ENCODE measurements at places on chromosomes 2 and 18.

- no peak for DNase-seq
Observed at GRCh38 chr2:119657466-119658145, 21.4 kb upstream of the TMEM177 start.

- DNase-seq: no peak
Observed at GRCh38 chr18:37265382-37265781, 300.2 kb downstream of the CELF4 start.

GRCh38 chr2:23691565-23691964, 235.4 kb downstream of the ATAD2B start:
- no peak for DNase-seq

DNA sequence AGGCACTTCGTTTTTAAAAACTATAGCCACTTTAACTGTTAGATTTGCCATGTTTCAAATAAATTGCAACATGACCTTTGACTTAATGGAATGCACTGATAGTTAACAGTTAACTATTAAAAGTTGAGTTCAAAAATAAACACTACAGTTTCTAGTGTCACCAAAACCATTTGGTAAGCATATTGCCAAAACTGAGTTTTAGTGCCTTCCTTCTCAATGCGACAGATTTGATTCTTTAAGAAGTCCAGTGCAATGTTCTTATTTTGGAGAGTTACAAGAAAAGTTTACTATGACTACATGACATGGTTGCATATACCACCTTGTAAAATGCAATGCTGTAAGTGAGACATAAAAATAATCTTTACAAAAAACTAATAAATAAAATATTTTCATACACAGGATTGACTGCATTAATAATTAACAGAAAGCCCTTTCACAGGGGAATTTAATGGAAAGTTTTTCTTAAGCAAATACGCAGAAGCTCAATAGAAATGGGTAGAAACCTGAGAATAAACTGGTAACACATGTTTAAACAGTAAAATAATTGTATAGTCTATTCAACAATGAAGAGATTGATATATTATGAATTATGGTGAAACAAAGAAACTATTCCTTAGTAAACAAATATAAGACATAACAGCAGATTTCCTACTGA, 53.8 kb downstream of the GRB14 start:
- no peak for DNase-seq

DNA sequence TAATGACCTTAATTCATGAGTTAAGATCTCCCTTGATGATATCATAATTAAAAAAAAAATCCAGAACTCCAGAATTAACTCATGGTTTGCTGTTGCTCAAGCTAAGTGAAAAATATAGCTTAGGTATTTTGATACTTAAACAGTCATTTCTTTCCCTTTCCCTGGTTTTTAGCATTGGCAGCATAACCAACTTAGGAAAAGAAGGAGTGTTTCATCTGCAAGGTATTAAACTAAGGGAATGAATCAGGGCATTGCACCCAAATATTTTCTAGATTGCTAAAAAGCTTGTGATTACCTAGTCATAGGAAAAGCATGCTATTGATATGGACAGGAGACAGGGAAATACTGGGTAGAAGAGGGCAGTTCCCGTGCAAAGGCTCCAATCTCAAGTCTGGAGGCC, 207.2 kb downstream of the LRP1B start:
- no peak for DNase-seq

DNA sequence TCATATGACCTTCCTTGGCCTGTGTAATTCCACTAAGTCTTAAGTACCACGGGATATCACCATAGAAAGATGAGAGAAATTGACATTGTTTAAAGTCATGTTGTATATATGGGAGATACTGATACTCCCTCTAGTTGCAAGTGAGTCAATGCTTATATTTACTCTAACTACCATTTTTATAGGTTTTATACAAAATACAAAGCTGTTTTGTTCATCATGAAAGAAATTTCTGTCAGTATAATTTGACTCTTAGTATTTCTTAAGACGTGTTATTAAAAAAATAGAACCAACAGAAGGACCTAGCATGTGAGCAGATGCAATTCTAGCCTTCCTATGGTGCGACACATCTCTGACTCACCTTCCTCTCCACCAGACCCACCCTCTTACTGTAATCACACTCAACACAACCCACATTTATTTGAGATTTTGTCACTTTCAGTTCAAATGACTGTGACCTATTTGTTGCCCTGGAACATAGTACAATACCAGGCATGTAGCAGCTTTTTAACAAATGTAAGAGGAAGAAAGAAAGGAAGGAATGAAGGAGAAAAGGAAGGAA, 453.1 kb downstream of the CMPK2 start:
- DNase-seq: no peak

- no peak for DNase-seq
Observed at GRCh38 chr18:32160547-32160946, 29.3 kb upstream of the MEP1B start.

GRCh38 chr2:159149747-159150146, 136.8 kb downstream of the WDSUB1 start:
- DNase-seq: no peak

GRCh38 chr2:130251873-130252620, 53.8 kb upstream of the TUBA3E start:
- no peak for DNase-seq

- no peak for DNase-seq
Observed at GRCh38 chr2:16202266-16203020, 262.1 kb downstream of the MYCN start.

DNA sequence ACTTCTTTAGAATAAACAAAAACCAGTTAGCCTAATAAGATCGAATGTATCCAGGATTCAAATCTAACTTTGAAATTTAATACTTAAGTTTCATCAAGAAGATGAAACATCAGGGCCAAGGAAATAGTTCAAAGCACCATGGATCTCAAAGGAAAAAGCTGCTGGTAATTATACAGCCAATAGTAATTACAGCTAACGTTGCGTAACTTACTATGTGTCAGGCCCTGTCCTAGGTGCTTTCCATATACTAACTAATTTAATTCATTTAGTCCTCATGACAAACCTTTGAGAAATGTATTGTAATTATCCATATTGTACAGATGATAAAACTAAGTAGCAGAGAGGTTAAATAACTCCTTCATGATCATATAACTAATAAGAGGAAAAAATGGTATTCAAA, 598.6 kb downstream of the NYAP2 start:
- DNase-seq: no peak

DNA sequence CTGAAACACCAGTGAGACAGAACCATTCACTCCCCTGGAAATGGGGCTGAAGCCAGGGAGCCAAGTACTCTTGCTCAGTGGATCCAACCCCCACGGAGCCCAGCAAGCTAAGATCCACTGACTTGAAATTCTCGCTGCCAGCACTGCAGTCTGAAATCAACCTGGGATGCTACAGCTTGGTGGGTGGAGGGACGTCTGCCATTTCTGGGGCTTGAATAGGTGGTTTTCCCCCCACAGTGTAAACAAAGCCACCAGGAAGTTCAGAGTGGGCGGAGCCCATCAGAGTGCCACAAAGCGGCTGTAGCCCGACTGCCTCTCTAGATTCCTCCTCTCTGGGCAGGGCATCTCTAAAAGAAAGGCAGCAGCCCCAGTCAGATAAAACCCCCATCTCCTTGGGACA, 292.8 kb downstream of the LNPK start:
- no peak for DNase-seq

GRCh38 chr2:64203858-64204632, 59.8 kb upstream of the PELI1 start:
- DNase-seq: no peak

GRCh38 chr2:166373951-166374350, 1.8 kb downstream of the SCN9A start:
- peak; percentile 63 for DNase-seq

- no peak for DNase-seq
Observed at GRCh38 chr2:218833023-218833609, 1.5 kb upstream of the PRKAG3 start.

DNA sequence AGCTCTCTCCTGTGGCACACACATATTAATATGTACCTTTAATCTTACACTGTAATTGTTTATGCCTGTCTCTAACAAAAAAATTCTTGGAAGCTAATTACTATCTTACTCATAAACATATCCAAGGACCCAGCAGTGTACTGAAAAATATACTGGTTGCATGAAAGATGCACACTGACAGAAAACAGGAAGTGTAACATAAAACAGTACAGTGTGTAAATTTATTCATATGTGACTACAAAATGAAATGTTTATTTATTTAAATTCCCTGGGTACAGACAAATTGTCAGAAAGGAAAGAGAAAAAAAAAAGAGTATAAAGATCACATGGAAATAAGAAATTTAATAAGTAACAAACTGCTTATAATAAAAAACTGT, 28.5 kb downstream of the TMEM131 start:
- DNase-seq: no peak

GRCh38 chr2:60002183-60002867, 551.1 kb downstream of the BCL11A start:
- no peak for DNase-seq

DNA sequence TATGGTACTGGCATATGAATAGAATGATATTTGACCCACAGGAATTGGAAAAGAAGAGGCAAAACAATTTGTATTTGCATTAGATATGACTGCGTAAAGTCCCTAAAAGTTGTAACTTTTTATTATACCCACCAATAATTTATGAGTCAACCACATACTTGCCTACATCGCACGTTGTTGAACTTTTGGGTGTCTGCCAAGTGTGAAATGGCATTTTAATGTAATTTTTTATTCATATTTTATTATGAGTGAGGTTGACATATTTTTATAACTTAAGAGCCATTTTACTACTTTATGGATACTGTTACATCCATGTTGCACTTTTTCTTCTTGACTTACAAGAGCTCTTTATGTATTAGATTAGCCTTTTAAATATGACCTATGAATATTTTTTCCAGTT, 4.6 kb downstream of the DSC2 start:
- no peak for DNase-seq

GRCh38 chr2:147479358-147479757, 365.5 kb upstream of the ACVR2A start:
- no peak for DNase-seq

- DNase-seq: no peak
Observed at GRCh38 chr2:60152226-60152833, 401.1 kb downstream of the BCL11A start.

DNA sequence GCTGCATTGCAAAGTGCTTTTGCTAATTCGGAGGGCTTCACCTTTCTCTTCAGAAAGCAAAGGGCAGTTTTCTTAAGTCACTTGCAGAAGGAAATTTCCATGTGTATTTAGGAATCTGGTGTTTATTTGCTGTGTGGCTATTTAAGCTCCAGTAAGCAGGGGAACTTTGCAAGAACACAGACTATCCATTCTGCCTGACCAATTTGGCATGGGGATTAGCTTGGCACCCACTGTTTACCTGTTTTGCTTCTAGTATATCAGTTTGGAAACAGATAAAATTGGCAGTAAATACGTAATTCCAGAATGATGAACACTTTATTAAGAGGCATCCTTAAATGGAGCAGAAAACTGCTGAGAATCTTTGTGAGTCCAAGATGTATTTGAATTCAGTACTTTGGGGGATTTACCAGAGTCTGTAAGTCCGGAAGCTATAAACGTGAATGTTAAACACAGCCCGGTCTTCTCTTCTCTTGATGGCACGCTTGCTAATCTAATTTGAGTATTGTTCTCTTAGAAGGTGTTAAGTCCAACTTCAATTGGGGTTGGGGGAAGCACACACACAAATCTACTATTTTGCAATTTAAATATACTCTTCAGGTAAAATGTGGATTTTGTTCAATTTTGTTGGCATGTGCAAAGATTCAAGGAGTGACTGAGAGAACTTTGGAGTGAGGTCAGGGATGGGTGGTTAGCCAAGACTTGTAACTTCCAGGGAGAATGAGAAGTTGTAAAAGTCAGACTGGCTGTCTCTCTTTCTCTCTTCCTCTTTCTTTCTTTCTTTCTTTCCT, 650 bp downstream of the ACKR3 start:
- DNase-seq: no peak

DNA sequence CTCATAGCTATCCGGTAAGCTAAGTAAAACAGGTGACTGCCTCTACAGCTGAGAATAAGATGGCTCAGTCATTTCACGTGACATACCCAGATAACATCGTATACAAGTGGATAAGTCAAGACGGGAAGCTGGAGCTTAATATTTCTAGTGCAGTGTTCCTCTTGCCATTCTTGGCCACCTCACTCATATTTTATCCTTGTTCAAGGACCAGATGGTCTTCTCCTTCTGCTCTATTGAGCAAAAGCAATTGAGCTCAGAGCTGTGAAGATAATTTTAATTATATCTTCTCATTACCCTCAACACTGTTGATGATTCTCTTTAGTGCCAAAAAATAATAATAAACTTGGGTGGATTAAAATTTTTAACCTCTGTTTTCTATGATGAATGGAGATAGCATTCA, 201.1 kb downstream of the DCC start:
- peak; percentile 16 for DNase-seq

GRCh38 chr2:128196026-128196425, 105.0 kb downstream of the UGGT1 start:
- DNase-seq: no peak

DNA sequence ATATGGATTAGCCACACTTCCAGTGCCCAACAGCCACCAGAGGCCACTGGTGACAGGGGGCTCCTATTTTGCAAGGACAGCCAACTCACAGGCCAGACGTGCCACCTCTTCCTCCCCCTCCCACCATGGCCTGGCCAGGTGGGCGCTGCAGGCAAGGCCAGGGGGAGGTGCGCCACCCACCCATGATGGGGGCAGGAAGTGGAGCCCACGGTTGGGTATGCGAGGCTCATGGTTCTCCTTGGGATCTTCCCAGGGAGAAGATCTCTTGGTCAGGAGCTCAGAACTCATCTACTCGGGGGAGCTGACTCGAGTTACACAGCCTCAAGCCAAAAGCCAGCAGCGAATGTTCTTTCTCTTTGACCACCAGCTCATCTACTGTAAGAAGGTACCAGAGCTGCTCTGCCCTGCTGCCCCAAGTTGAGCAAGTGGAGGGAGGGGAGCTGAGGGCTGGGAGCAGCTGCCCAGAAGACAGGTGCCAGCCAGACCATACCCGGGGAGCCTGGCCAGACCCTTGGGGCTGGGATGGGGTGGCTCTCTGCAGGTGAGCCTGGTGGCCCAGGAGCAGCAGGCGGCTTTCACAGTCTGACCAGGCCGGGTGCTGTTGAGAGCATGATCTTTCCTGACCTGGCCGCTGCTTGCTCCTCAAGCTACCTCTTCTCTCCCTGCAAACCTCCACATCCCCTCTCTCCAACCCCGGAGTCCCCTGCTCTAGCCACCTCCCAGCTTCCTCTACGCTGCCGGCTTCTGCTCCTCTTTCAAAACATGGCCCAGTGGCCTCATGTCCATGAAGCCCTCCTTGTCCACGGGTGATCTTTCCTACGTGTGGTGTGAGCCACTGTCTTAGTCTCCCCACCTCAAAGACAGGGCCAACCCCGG, 49.8 kb downstream of the FAM168B start:
- no peak for DNase-seq

- DNase-seq: peak; percentile 1
Observed at GRCh38 chr2:237405006-237405559, 8.9 kb downstream of the COL6A3 start.

Data from NCI-H524 (cell line).